ENCODE measurements at places on chromosomes 1 and 21.

DNA sequence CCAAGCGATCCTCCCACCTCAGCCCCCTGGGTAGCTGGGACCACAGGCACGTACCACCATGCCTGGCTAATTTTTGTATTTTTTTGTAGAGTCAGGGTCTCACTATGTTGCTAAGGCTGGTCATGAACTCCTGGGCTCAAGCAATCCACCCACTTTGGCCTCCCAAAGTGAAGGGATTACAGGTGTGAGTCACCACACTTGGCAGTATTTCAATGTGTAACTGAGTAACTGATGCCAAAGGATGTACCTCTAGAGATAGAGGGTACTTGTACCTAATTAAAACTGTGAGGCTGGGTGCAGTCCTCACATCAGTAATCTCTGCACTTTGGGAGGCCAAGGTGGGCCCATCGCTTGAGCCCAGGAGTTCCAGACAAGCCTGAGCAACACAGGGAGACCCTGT is 258.7 kb upstream of the DMRTA2 start:
- no peak for DNase-seq

DNA sequence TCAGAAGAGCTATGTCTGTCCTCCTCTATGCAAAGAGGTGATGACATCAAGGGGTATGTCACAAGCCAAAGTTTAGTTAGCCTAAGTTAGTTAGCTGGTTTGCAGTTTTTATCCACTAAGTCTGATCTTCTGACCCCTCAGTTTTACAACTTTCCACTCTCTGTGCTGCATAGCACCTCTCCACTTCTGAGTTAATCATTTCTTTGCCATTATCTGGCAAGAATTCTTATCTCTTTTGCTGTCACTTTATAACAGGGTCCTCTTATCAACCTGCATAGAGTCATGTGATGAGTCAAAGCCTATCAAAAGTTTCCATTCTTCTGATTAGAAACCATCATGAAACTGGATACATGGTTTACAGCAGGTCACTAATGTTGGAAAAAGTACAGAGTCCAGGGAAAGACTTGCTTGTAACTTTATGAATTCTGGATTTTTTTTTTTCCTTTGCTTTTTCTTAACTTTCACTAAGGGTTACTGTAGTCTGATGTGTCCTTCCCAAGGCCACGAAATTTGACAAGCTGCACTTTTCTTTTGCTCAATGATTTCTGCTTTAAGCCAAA is at the start of gene NR5A2:
Gene NR5A2 (plus strand): TSS at position 447 of the 560 bp plus-strand sequence. CDS start 138 bp downstream, outside the sequence.
- no peak for DNase-seq

DNA sequence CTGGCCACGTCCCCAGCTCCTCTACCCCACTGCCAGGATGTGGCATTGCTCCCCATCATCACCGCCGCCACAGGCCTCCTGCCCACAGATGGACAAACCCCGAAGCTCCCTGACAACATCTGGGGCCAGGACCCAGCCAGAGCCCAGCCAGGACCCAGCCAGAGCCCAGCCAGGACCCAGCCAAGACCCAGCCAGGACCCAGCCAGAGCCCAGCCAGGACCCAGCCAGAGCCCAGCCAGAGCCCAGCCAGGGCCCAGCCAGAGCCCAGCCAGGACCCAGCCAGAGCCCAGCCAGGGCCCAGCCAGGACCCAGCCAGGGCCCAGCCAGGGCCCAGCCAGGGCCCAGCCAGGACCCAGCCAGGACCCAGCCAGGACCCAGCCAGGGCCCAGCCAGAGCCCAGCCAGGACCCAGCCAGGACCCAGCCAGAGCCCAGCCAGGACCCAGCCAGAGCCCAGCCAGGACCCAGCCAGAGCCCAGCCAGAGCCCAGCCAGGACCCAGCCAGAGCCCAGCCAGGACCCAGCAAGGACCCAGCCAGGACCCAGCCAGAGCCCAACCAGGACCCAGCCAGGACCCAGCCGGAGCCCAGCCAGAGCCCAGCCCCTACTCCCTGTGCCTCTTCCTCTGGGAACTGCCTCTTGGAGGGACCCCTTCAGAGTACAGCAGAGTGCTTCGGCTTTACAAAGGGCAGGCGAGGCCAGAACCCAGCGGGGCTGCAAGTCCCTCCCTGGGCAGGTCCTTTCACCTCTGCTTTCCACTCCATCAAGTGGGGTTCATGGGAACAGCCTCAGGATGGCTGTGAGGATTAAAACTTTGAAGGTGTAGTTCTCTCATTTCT is 43.7 kb downstream of the DISP3 start:
- no peak for DNase-seq

DNA sequence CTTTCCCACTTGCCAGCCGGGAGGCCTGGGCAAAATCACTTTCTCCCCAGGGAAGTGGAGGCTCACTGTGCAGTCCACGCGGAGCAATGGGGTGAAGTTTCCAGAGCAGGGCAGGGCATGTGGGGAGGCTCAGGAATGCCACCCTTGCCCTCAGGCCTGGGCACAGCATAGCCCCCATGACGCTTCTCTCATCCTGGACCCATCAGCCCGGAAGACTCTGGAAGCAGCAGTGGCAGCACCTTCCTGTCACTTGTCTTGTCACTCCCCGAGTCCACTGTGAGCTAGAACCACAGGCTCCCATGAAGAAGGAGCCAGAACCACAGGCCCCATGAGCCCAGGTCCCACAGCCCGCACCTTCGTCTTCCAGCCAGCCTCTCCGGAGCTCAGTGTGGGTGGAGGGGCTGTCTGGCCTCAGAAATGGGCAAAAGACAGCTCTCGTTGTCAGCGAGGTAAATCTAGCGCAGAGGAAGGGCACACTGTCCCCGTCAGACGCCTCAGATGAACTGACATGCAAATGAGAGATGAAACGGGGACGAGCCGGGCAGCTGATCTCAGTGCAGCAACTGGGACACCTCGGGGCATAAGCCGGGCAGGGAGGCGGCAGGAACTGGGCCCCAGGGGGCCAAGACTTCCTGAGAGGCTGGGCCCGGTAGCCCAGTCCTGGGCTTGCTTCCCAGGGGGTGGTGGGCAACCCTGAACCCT is 6.1 kb downstream of the PDE9A start:
- DNase-seq, result no peak

DNA sequence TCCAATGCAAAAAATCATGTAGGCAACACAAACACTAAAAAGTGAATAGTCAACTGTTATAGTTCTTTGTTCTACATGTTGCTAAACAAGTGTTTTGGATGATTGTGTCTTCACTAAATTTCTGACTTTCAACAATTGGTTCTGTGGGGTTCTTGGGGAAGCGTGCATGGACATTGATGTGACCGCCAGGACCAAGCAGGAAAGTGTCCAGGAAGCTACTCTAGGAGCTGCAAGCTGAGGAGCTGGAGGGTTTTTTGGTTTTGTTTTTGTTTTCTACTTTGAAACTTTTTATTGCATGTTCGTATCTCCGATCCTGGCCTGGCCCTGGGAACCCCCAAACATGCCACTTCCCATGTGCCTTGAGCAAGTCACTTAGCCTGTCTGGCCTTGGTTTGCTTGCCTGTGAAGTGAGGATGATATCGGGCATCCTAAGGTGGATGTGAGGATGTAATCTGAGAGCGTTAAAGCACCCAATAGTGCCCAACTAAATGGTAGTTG is 8.0 kb downstream of the TMPRSS3 start:
- DNase-seq, result no peak

GRCh38 chr21:37904856-37905255 is 11.4 kb downstream of the KCNJ6 start:
- no peak for DNase-seq

- no peak for DNase-seq
These were observed 603.5 kb upstream of the ADAMTS5 start for GRCh38 chr21:27570306-27570868.
